ENCODE measurements at places on chromosomes 6 and 20.

DNA sequence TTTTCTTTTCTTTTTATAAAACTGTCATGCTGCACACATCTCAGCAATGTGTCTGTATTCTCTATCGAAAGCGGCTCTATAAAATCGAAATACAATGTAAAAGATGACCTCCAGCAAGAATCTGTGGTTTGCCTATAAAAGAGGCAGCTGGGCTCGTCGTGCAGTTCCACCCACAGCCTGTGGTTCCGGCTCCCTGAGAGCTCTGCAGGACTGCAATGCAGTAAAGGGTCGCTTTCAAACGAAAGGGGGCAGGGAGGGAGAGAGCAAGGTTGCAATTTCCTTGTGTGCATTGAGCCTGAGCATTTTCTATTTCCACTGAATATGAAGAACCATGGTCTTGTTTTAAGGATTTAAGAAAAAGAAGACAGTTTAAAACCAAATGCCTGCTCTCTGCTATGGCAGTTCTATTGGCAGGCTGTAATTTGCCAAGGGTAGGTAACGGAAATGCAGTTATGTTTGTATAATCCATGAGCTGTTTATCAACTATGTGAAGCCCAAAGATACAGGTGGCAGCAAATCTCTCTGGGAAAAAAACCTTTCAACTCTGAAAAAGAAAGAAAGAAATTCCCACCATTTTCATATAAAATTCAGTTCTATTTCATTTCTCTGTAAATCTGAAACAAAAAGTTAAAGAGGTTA lies 236.5 kb downstream of the HACE1 start:
- DNase-seq: no peak

GRCh38 chr6:168937054-168937453 lies 316.6 kb downstream of the THBS2 start:
- no peak for DNase-seq

DNA sequence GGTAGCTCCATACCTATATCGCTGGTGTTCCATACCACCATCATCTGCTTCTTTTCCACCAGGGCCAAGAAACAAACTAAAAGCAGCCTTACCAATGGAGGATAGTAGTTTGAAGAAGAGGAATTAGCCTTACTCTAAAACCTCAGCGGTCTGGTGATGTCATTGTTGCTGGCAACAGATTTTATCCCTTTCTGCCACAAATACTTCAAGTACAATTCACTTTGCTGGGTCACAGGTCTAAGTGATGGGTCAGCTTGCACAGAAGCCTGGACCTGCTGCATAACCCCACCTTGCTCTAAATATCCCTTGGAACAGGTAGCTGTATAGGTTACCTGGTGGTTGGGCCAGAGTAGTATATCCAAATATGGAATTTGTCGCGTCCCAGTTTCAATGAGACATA lies 53.2 kb upstream of the THEMIS start:
- DNase-seq: no peak

DNA sequence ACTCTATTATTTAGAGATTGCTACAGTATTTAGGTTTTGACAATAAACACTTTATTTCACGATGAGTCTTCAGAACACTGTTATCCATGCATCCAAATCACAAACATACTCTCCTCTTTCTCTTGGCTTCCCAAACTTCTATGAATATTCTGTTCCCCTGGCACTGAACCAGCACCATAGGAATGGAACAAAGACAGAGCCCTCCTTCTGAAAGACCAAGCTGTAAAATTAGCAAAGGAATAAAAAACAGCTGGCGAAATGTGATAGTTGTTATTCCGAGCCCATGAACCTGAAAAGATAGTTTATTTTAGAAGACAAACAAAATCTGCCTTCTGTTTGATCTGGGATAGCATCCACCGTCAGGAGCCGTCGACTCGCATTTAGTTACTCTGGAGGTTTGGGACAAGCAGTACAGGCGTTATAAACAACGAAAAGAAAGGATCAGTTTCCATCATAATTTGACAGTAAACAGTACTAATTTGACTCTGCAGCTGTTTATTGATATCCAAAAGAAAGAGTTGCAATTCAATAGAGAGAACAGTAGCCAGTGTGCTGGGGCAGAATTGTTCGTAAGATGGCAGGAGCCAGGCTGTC lies 161.4 kb downstream of the CLIC5 start:
- DNase-seq: no peak

DNA sequence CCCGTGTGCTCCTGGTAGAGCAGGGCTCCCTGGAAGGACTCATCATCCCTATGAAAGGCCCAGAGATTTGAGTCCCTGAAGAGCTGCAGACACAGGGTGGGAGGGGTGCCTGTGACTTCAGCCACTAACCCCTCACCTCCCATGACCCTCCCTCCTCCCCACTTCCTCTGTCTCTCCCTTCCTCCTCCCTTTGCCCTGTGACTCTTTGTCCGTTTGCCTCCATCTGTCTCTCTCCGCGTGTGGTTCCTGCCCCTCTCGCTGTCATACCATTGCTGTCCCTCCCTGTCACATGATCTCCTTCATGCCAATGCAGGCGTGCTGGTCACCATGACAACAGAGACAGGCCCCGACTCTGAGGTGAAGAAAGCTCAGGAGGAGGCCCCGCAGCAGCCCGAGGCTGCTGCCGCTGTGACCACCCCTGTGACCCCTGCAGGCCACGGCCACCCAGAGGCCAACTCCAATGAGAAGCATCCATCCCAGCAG lies 19.0 kb downstream of the EPB41L1 start:
- peak; percentile 79 for DNase-seq
